Central memory CD4-positive, alpha-beta T cell (primary cell): ENCODE measurements at places on chromosomes 5 and 9.

GRCh38 chr5:5348576-5348975, 73.9 kb upstream of the ICE1 start:
- no peak for DNase-seq

DNA sequence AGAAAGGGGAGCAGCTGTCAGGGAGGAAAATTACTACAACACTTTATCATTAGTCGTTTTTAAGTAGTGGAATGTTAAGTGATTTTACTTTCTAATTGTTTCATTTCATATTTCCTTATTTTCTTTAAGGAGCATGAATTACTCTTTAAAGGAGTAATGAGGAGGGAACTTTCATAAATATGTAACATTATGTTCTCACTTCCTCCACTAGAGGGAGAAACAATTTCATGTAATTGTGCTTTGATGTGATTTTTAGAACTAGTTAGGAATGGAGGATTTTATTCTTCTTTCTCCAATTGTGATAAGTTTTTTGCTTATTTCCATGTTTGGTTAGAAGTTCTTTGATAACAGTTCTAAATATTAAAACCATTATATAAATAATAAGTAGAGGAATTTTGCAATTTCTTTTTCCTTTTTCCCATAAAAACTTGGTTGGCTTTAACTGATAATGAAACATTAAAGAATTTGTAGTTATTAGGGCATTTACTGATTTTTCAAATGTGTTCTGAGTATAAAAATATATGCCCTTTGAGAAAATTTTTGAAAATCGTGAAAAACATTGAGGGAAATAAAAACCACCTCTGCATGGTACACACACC, 25.6 kb downstream of the CEP78 start:
- peak; percentile 15 for DNase-seq

DNA sequence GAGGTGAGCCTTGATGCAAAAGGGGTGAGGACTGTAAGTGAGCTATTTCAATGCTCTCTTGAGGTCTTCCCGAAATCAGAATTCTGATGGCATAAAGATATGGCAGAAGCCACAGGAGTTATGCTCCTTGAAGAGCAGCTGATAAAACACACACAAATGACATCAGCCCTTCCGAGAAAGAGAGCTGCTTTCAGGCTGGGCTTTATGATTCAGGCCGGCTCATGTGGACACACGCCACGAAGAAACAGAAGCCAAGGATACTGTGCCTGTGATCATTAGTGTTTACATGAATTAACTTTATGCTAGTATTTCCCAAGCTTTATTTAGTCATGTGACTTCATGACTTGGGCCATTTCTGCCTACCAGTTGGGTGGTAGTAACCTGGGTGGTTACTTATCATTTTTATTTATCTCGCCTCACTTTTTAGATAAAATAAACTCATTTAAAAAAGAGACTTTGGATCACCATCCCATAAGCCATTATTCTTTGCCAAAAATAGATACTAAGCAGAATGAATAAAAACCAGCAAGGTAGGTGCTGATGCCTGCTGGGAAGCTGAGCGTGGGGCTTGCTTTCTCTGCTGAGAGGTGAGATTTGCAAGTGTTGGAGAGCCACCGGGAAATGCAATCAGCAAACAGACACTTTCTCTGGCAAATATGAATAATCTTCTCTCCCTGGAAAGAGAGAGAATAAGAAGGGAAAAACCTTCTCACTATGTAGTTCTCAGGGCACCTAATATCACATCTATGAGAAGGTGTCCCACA, 73.0 kb upstream of the SLC25A51 start:
- DNase-seq = no peak

DNA sequence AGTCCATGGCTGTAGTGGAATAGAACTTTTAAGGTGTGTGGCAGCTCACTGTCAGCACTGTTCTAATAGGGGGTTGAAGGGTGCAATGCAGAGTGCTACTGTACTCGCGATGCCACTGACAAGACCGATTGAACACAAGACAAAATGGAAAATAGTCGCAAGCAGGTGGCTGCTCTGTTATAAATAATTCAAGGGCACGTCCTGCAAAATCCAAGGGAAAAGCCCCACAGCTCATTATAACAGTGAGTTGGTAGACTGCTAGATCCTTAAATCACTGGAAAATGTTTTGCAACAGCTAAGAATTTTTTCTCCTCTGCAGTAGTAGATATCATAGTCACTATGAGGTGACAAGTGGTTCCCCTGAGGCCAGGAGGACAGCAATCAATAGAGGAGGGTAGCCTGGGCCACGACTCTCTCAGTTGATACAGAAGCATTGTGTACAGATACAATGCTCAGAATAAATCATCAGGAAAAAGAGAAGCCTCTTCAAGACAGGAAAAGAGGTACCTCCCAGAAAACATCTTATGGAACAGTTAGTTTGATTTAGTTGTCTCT, 926.3 kb downstream of the TLE4 start:
- no peak for DNase-seq

GRCh38 chr5:179322071-179323025, 22.9 kb downstream of the ADAMTS2 start:
- no peak for DNase-seq

GRCh38 chr9:128206916-128207910, 4.0 kb downstream of the DNM1 start:
- no peak for DNase-seq

GRCh38 chr9:134028575-134029247, 3.4 kb downstream of the BRD3OS start:
- DNase-seq = no peak

DNA sequence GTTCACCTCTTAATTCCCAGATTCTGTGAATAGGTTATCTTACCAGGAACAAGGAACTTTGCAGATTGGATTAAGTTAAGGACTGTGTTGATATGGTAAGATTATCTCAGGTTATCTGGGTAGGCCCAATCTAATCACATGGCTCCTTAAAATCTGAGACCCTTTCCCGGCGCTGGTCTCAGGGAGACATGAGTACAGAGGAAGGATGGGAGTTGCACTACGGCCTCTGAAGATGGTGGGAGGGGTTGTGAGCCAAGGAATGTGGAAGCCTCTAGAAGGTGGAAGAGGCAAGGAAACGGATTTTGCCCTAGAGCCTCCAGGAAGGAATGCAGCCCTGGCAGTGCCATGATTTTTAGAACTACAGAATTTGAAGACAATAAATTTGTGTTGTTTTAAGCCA, 95.1 kb downstream of the AK8 start:
- DNase-seq = no peak

DNA sequence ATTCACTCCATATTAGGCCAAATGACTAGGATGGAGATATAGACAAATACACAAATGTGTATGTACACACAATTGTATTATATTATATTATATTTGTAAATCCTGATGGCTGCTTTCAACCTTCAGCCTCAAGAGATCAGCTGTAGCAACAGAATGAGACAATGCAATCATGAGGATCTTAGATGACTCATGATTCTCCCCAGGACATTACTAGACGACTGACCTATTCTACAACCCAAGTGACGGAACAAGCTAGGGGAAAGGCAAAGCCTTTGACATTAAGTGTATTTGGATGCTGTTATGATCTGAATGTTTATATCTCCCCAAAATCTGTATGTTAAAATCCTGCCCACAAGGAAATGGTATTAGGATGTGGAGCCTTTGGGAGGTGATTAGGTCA, 66.5 kb downstream of the COX7C start:
- no peak for DNase-seq

GRCh38 chr9:136201609-136202453, 3.1 kb downstream of the LHX3 start:
- DNase-seq = no peak

- no peak for DNase-seq
These were observed 57.5 kb downstream of the CEMIP2 start for GRCh38 chr9:71710856-71711255.

DNA sequence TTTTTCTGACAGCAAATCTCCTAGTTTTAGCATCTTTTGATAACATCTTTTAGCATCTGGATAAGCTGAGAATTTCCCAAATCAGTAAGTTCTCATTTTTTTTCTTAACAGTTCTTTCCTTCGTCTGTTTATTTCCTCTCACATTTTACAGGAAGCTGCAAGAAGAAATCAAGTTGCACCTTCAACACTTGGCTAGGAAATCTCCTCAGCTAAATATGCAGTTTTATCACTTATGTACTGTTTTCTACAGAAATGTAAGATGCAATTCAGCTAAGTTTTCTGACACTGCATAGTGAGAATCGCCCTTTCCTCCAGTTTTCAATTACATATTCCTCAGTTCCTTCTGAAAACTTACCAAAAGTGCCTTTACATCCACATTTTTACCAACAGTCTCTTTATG, 59.0 kb upstream of the MSX2 start:
- DNase-seq = no peak

GRCh38 chr5:17336054-17336453, 118.6 kb downstream of the BASP1 start:
- DNase-seq = no peak

- no peak for DNase-seq
These were observed 121.1 kb downstream of the NUDT12 start for GRCh38 chr5:103441523-103441922.

- no peak for DNase-seq
These were observed 105.5 kb downstream of the TLR4 start for GRCh38 chr9:117809751-117810150.

DNA sequence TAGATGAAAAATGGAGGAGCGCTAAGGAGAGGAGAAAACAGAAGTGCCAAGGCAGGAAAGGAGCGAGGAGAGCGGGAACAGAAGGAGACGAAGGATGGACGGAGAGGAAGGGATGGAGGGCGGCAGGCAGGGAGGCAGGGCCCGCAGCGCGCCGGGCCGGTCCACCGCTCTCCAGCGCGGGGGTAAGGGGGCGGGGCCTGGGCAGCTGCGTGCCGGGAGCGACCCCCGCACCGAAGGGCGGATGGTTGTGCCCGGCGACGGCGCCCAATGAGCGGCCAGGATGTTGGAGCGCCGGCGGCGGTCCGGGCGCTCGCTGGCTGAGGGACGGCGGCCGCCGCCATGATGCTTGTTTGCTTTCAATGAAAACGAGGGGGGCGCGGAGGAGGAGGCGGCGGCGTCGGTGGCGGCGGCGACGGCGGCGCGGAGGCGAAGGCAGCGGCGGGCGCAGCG, at the start of gene CNOT6:
Gene CNOT6, plus strand, starts transcription at position 320 of the 450 bp plus-strand sequence. CDS start 34,898 bp downstream, outside the sequence.
- peak; percentile 95 for DNase-seq

DNA sequence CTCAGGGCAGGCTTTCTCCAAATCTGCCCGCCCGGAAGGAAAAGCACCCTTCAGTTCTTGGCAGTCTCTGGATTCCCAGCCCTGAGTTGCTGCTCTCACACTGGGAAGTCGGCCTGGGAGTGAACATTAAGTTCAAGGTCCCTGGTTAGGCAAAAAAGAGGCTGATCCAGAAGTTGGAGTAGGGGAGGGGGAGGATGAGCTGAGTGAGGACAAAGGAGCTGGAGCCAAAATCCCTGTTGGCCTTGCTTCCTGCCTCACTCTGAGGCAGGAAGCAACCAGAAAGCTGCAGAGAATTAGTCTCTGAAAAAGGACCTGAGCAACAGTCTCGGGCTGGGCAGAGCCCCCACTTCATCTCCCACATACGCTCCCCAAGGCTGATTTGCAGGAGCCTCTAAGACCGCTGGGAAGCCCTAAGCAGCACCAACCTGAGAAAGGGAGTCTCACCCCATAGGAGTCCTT, 15.0 kb upstream of the RPS14 start:
- DNase-seq = no peak

DNA sequence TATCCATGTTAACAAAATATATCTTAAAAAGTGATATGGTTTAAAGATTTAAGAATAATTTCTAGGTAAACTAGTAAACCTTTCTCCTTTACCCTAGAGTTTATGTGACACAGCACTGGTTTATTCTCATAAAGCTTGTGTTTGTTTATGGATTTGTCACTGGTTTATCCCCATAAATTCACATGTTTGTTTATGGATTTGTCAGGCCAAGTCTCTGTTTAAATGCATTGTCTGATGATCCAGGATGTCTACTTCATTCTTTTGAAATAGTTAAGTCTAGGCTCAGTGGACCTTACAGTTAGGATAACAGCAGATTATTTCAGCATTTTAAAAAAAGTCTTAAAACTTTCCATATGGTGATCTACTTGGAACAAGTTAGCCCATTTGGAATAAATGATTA, 334.0 kb downstream of the ARRDC3 start:
- DNase-seq = no peak

- DNase-seq = no peak
These were observed 43.9 kb downstream of the PCDH1 start for GRCh38 chr5:141834331-141834730.

GRCh38 chr5:147332658-147333057, 97.8 kb downstream of the STK32A start:
- DNase-seq = no peak

GRCh38 chr9:133979273-133979920, 12.7 kb downstream of the VAV2 start:
- no peak for DNase-seq

DNA sequence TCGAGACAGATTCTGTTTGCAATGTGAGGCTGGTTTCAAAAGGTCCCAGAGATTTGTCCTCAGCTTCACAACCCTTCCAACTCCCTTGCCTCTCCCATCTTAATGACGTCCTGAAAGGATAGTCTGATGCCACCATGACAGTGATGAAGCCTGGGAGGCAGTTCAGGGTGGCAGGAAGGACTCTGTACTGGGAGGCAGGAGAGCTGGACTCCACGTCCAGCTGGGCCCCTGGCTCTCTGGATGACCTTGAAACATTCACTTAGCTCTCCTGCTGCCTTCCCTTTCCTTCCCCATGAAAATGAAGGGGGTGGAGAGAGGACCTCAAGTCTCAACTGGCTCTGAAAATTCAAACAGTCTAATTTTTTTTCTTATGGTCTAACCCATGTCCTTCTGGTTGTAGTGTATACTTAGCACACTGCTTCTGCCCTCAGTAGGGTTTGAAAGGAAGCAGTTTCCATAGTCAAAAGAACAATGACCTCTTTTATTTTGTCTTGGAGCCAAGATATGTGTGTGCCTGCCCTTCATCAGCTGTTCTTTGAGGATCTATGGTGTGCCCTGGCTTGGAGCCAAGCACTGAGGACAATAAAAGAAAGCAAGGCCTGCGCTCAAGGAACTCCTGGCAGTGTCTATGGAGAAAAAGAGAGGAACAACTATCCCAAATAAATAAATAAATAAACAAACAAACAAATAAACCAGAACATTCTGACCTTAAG, 188.3 kb downstream of the GRIA1 start:
- DNase-seq = no peak

DNA sequence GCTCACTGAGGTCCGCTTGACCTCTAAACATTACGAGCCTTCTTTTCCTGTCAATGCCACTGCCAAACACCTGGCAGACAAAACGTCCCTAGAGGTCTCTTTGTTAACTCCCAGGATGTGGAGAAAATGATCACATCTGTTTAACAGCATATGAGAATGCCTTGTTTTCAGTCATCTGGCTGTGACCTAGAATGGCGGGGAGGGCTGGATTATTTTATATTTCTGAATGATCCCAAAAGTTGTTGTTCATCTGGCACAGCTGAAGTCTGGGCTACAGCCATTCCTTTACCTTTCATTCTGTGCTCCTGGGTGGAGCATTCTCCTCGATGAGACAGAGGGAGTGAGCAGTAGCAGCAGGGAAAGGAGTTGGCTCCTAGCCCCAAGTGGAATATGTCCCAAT, 138.2 kb downstream of the PRDM6 start:
- DNase-seq = no peak
